Stimulated activated CD8-positive, alpha-beta memory T cell treated with anti-CD3 and anti-CD28 coated beads, Interleukin-15, amount 100 ng/mL, for 24 hours (primary cell): ENCODE measurements at places on chromosomes 11 and 22.

DNA sequence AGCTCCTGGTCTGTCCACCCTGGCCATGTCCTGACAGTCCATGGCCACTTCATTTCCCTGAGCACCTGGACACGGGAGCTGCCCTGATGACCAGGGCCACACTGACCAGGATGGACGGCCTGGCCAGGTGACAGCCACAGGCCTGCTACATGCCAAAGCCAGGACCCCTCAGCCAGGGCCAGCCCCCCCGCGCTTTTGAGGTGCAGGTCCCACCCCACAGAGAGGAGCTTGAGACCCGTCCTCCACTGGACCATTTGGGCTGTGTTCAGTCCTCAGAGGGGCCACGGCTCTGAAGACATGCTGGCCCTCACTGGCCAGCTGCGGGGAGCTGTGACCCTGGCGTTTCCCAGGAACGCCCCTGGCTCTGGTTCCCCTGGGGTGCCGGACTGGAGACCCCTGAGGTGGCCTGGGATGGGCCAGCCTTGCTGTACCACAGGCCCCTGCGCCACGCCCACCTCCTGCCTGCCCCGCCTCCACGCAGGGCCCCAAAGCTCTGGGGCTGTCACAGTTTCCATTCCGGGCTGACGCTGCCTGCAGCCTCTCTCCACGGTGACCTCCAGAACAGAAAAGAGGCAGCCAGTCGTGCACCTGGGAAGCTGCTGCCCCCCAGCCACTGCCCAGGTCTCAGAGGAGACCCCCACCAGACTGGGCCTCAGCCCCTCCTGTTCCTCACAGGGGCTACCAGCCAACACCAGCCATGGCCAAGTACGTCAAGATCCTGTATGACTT lies 18.2 kb downstream of the EPS8L2 start:
- DNase-seq, result no peak

DNA sequence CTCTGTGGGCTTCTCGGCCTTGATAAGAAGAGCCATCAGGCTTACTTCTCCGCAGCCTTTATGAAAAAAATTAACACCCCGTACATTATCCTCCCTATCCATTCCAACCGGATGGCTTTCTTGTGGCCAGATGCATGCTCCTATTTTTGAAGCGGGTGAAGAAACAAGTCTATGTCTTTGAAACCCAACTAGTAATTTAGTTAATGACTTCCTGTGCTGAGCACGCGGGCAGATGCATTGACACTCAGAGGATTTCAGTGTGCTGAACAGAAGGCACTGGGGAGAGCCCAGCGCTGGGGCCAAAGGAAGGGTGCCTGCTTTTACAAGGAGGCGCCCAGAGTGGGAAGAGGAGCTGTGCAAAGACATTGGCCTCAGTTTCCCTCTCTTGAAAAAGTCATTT lies 53.3 kb downstream of the ARHGAP8 start:
- no peak for DNase-seq

DNA sequence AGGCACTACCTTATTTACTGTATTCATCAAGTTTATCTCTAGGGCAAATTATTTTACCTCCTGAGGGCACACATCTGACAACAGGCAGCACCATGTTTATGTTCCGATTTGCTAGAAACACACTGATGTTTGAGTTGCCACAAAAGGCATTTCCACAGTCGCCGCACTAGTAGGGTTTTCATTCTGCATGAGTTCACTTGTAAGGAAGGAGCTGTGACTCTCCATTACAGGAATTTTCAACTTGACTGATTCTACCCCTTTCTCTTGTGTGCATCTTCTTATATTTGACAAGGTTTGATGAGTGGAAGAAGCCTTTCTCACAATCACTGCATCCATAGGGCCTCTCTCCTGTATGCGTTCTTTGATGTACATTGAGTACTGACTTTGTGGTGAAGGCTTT lies 455.9 kb upstream of the CNTN5 start:
- no peak for DNase-seq

GRCh38 chr11:84673753-84674152 lies 953.4 kb downstream of the DLG2 start:
- no peak for DNase-seq

- no peak for DNase-seq
Measured at GRCh38 chr11:92638678-92639077, 330.8 kb upstream of the MTNR1B start.

DNA sequence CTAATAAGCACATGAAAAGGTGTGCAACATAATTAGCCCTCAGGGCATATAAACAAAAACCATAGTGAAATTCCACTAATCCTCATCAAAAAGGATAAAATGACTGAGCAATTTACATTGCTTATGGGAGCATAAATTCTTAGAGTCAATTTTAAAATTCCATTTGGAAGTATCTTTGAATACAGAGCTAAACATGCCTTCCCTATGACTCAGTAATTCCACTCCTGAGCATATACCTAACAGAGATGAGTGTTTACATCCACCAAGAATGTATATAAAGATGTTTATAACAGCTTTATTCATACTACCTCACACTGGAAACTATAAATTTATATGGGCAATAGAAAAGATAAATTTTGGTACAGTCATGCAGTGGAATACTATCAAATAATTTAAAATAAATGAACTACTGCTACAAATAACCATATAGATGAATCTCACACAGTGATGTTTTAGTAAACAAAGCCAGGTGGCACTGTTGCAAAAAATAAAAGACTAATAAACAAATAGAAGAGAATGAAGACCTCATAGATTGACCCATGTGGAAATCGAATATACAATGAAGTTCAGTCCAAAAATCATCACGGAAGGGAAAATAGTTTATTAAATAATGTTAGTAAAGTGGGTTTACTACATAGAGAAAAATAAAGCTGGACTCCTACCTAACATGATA lies 8.2 kb upstream of the OR2D2 start:
- no peak for DNase-seq

GRCh38 chr11:11769782-11770181 lies 72.0 kb upstream of the USP47 start:
- DNase-seq, result no peak

DNA sequence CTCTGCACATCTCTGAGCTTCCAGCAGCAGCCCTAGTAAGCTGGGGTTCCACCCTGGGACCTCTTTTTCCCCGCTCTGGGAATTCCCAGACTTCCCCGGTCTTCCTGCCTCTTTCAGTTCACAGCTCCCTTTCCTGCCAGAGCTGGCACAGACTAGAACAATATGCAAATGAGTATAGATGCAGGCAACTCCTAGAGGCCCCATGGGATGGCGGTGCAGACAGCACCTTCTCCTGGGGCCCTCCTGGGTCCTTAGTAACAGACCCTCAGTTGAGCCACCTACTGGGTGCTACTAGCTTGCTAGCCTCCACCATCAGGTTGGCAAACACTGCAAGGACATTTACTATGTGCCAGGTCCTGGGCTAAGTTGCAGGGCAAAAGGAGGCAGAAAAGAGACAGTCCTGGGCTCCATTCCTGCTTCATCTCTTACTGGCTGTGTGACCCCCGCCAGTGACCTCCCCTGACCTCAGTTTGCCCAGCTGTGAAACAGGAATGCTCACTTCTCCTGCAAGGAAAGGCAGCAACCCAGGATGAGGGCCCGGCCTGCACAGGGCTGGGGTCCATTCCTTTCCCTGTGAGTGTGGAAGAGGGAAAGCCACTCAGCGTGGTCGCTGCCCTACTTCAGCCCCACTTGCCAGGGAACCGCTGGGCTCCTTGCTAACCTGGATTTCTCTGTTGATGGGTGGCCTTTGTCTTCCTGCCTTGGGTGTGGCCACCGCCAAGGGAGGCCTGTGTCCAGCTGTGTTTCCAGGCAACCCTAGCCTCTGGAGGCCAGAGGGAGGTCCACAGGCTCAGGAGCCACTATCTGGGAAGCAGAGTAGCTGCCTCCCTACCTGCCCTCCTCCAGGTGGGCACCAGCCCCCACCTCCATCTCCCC lies 7.3 kb downstream of the RELT start:
- DNase-seq, result no peak

GRCh38 chr11:22703591-22703990 lies 37.2 kb downstream of the GAS2 start:
- DNase-seq, result no peak

- DNase-seq, result no peak
Measured at GRCh38 chr11:5257296-5257695, 2.7 kb upstream of the HBG2 start.

DNA sequence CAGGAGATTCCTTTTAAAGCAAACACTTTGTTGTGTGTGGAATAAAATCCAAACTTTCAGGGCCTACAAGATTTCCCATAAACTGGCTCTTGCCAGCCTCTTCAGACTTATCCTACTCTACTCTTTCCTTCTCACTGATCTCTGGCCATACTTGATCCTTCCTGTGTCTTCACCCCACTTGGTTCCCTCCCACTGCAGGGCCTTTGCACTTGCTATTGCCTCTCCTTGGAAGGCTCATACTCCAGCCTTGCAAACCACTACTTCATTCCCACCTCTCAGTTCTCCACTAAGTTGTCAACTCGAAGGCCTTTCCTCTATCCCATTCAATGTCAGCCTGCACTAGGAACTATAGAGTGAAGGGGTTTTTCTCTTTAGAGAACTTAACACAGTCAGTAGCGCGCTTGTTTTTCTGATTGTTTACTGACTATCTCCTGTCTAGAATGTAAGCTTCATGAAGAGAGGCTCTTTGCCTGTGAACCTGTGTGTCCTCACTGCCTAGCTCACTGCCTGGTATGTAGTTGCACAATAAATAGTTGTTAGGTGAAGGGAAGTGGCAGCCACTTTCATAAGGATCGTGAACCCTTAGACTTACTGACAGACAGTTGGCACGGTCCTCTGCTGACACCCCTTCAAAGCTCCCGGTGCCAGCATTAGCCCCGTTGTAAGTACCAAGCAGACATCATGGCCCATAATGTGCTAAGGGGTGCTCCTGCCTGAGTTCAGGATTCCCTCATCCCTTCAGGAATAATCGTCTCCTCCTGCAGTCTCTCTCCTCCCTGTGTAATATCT lies 833 bp upstream of the ME3 start:
- no peak for DNase-seq

DNA sequence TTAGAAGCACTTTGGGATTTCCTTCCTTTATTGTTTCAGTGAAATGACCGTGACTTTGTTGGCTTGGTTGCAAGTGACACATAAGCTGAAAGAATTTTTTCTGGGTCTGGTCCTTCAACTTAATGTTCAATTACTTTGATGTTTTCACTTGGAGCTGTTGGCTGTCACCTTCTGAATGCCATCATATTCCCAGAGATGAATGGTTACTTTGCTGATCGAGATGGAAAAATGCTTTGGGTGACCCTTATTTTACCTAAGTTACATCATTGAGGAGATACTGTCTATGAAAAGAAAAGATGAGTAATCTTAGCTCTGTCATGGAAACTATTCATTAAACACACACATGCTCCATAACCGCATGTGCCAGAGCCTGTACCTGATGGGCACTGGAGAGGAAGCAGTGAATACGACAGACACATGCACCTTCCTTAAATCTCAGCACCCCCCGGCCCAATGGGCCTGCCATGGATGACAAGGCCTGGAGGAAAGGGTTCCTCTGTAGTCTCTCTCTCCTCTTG lies 76.9 kb downstream of the TENM4 start:
- no peak for DNase-seq

DNA sequence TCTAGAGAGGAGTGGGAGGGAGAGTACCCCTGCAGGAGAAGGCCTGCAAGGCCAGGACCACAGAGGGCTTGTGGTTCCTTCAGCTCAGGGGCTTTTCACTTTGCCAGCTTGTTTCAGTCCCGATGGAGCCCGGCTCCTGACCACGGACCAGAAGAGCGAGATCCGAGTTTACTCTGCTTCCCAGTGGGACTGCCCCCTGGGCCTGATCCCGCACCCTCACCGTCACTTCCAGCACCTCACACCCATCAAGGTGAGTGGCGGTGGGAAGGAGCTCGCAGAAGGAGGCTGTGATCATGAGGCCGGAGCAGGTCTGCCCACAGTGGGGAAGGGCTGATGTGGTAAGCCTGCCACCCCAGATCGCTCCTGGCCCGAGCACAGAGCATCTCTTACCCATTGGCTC lies 13.5 kb downstream of the ACP2 start:
- no peak for DNase-seq

- no peak for DNase-seq
Measured at GRCh38 chr11:72331761-72332160, 87.8 kb upstream of the PHOX2A start.

DNA sequence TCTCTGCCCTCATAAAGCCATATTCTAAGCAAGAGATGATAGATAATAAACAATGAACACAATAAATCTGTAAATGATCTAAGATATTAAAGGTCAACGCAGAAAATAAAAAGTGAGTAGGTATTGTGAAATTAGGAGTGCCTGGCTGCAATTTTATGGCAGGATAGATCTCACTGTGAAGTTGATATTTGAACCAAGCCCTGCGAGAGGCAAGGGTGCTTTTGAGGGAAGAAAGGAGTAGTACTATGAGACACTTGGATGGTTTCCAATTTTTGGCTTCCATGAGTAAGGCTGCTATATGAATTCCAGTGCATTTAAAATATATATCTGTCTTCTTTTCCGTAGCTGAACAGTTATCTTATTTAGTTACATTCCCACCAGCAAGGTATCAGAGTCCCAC lies 720.0 kb upstream of the CNTN5 start:
- DNase-seq, result no peak

- DNase-seq, result no peak
Measured at GRCh38 chr11:35126000-35126878, 12.7 kb upstream of the CD44 start.

DNA sequence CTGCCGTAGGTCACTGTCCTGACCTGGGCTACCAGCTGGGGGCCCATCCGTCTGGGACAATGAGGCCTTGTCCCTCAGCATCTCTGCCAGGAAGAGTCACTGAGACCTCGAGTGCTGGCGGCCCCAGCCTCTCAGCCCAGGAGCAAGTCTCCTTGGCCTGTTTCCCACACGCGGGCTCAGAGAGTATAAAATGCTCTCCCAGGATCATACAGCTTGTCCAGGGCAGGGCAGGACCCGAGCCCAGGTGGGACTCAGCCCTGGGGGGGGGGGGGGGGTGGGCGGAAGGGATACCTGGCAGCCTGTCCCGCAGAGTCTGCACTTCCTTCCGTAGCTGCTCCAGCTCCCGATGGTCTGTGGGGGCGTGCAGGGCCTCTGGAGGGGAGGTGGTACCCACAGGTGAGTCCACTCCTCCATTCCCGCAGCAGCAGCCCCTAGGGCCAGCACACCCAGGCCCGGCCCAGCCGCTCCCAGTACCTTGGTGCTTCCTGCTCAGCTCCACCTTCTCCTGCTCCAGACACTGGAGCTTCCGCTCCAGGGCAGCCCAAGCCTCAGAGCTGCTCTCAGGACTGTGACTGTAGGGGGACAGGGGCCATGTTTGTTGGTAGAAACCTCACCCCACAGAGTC lies 7.9 kb downstream of the CDC42BPG start:
- no peak for DNase-seq

- no peak for DNase-seq
Measured at GRCh38 chr11:33211153-33211552, 46.0 kb upstream of the HIPK3 start.

- no peak for DNase-seq
Measured at GRCh38 chr11:128603752-128604414, 16.5 kb upstream of the ETS1 start.
